ENCODE measurements at places on chromosomes 5 and 9. TPM values are rescaled to one million over a fixed set of nuclear protein-coding genes. Genes with fewer than 3 reads are reported as not detected.
A peak's percentile ranks its signal among the peaks of the same experiment; 100 is the strongest.

The C1QTNF2 gene
- 1.3 TPM for total RNA-seq

DNA sequence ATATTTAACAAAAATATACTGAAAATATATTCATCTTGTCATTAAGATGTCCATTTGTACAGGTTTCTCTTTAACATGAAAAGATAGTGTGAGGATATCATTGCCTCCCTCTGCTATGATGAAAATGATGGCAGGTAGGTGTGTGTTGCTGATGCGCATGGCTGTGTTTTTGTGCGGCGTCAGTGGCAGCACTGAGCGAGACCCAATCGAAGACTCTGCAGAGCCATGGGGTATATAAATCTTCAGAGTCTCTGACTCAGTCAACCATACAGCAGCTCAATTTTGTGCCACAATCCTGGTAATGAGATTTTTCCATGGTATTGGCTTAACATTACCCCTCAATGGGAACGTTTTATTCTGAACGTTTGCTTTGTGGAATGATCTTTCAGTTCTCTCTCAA is 153.5 kb upstream of the IQGAP2 start:
- H3K4me3 ChIP-seq, result no peak overlapping the region
- H3K36me3 ChIP-seq, result no peaks in the 10 kb centered on the region
- DNase-seq, result no peak
- H3K27ac ChIP-seq, result no peak overlapping the region
- H3K4me1 ChIP-seq, result no peaks in the 10 kb centered on the region

The NUP214 gene
- 39.0 TPM for total RNA-seq

The PDZD2 gene
- total RNA-seq, result 6.8 TPM

- H3K4me1 ChIP-seq, result peaks cover 5% of the 10 kb centered on the region
- H3K4me3 ChIP-seq, result no peak overlapping the region
- H3K27ac ChIP-seq, result no peak overlapping the region
- no peak for DNase-seq
- H3K27me3 ChIP-seq, result no peaks in the 10 kb centered on the region
Measured at GRCh38 chr5:169095410-169095960, 205.5 kb downstream of the SLIT3 start.

DNA sequence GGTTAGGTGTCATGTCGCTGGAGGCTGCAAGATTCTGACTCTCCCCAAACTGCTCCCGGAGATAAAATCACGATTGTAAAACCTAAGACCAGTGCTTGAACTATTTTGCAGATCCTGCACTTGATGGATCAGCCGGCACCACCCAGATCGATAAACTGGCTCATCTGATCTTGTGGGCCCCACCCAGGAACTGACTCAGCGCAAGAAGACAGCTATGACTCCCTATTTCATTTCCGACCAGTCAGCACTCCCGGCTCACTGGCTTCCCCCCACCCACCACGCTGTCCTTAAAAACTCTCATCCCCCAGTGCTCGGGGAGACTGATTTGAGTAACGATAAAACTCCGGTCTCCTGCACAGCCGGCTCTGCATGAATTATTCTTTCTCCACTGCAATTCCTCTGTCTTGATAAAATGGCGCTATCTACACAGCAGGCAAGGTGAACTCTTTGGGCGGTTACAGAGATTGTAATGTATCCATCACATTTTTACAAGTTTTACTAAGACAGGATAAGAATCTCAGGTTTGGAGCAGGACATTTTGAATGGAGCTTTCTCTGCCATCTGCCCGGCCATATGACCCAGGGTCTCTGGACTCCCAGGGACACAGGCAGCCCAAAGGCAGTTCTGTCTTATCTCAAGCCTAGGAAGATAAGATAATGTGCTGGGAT is 10.6 kb upstream of the PPP1R26 start:
- H3K4me3 ChIP-seq, result no peak overlapping the region
- DNase-seq, result no peak
- no peak overlapping the region for H3K27ac ChIP-seq
- H3K27me3 ChIP-seq, result no peaks in the 10 kb centered on the region
- peaks cover 3% of the 10 kb centered on the region for H3K4me1 ChIP-seq

DNA sequence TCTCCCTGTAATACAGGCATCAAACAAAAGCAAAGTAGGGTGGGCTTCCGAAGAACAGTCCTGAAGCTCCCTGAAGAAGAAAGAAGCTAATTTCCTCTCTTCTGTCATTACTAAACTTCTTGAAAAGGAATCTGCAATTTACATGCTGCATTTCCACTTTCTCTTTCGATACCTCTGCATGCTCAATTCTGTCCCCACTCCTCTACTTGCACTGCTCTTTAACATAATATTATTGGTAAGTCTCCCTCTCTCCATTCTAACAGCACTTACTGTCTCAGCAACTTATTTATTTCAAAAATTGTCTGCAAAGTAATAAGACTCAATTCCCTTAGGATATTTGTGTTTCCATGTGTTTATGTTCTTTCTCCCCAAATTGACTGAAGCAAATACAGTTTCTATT is 3.9 kb upstream of the PLPP1 start:
- no peaks in the 10 kb centered on the region for H3K27me3 ChIP-seq
- no peaks in the 10 kb centered on the region for H3K36me3 ChIP-seq
- H3K27ac ChIP-seq, result no peak overlapping the region

DNA sequence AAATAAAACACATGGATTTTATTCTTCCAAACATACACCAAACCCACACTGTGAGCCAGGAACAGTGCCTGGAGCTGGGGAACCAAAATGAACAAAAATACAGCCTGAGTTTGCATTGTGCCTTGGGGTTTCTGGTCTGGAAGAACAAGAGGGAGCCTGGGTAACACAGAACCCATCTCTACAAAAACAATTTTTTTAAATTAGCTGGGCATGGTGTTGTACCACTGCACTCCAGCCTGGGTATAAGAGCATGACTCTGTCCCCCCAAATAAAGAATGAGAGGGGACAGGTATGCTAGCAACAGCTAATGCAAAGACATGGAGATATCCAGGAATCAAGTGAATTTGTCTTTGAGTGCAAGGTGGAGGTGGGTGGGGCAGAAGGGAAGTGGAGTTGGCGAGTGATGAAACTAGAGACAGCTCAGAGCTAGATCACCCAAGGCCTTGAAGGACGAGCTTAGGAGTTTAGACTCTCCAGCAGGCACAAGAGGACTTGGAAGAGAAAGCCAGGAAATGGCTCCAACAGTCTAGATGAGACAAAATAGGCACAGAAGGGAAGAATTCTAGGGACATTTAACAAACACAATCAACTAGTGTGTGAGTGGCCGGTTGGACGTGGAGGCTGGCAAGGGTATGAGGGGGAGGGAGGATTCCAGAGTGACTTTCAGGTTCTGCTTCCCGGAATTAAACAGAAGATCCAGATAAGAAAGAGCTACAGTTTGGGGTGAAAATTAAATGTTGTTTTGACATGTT is 47.4 kb downstream of the FNBP1 start:
- no peak overlapping the region for H3K27ac ChIP-seq
- H3K4me1 ChIP-seq, result no peaks in the 10 kb centered on the region
- H3K4me3 ChIP-seq, result no peak overlapping the region
- no peaks in the 10 kb centered on the region for H3K36me3 ChIP-seq
- no peak for DNase-seq

The SPZ1 gene
- not detected for total RNA-seq

GRCh38 chr5:128213340-128213739 is 129.8 kb downstream of the SLC12A2 start:
- H3K4me3 ChIP-seq, result no peak overlapping the region
- no peaks in the 10 kb centered on the region for H3K4me1 ChIP-seq
- H3K36me3 ChIP-seq, result no peaks in the 10 kb centered on the region
- peak; percentile 61 for DNase-seq

The ADAMTS6 gene
- 1.7 TPM for total RNA-seq

The SV2C gene
- total RNA-seq, result 0.24 TPM

The EPB41L4B gene
- 23.7 TPM for total RNA-seq

DNA sequence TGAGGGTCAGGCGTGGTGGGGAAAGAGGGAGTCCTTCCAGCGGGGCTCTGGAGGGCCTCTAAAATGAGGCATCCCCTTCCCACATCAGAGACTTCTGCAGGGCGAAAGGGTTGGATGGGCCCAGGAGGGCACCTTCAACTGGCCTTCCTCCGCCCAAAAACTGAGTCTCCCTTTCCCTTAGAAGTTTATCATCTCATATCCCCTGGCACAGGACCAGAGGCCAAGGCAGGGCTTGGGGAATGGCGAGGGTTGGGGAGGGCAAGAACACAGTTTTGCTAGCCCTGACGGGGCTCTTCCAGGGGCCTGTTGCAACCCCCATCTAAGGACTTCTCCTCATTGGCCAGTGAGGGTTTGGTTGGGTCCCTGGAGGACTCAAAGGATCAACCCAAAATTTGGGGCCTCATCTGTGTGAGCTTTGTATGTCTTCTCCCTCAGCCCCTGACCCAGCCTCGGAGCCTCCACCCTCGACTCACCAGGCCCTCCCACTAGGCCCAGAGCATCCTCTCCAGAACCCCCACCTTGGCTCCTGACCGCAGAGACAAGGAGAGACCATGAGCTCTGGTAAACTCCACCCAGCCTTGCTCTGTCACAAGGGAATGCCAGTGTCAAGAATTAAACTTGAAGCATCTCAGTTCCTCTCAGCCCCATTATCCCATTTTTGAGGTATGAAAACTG is 24.1 kb downstream of the AQP7 start:
- H3K27ac ChIP-seq, result no peak overlapping the region
- no peak for DNase-seq
- H3K36me3 ChIP-seq, result no peaks in the 10 kb centered on the region

GRCh38 chr9:94002316-94003140 is 47.4 kb upstream of the BARX1 start:
- no peaks in the 10 kb centered on the region for H3K27me3 ChIP-seq
- no peaks in the 10 kb centered on the region for H3K36me3 ChIP-seq
- no peak overlapping the region for H3K27ac ChIP-seq
- no peak overlapping the region for H3K4me3 ChIP-seq
- peaks cover 2% of the 10 kb centered on the region for H3K4me1 ChIP-seq

GRCh38 chr5:33299621-33300208 is 141.1 kb upstream of the TARS1 start:
- H3K27ac ChIP-seq, result no peak overlapping the region
- H3K4me1 ChIP-seq, result peaks cover 3% of the 10 kb centered on the region
- H3K27me3 ChIP-seq, result no peaks in the 10 kb centered on the region

- H3K27me3 ChIP-seq, result no peaks in the 10 kb centered on the region
- H3K4me1 ChIP-seq, result peaks cover 3% of the 10 kb centered on the region
Measured at GRCh38 chr5:150283904-150284303, 5.7 kb downstream of the CAMK2A start.

- no peak overlapping the region for H3K27ac ChIP-seq
- DNase-seq, result no peak
- no peak overlapping the region for H3K4me3 ChIP-seq
Measured at GRCh38 chr5:56569076-56569475, 246.3 kb upstream of the MAP3K1 start.

The MARCOL gene
- not detected for total RNA-seq

DNA sequence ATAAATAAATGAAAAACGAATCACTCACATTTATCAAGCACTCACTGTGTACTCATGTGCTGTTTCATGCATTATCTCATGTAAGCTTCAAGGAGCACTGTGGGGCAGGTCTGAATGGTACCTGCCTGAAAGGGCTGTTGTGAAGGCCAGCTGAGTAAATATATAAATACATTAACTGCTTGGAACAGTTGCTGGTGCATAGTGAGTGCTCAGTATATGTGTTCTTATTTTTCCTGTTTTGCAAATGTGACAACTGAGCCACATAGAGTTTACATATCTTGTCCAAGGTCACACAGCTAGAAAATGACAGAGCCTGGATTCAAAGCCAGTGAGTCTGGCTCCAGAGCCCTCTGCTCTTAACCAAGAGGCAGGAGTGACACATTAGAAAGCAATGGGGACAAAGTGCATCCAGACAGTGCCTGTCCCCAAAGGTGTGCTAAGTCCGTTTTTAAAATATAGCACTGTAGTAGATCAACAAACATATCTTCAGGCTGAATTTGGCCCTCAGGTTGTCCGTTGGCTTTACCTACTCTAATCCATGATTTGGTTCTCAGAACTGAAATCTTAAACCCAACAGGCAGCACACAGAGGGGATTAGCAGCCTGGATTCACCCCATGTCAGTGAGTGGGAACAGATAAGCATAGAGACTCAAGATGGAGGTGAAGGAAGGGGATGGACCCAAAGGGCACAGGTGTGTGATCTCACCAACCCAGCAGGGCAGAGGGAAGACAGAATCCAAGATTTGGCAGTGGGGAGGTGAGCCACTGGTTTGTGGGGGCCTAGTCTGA is 70.8 kb downstream of the WWC1 start:
- H3K4me1 ChIP-seq, result peaks cover 19% of the 10 kb centered on the region
- no peak overlapping the region for H3K27ac ChIP-seq
- no peak overlapping the region for H3K4me3 ChIP-seq

The DND1 gene
- 0.41 TPM for total RNA-seq

DNA sequence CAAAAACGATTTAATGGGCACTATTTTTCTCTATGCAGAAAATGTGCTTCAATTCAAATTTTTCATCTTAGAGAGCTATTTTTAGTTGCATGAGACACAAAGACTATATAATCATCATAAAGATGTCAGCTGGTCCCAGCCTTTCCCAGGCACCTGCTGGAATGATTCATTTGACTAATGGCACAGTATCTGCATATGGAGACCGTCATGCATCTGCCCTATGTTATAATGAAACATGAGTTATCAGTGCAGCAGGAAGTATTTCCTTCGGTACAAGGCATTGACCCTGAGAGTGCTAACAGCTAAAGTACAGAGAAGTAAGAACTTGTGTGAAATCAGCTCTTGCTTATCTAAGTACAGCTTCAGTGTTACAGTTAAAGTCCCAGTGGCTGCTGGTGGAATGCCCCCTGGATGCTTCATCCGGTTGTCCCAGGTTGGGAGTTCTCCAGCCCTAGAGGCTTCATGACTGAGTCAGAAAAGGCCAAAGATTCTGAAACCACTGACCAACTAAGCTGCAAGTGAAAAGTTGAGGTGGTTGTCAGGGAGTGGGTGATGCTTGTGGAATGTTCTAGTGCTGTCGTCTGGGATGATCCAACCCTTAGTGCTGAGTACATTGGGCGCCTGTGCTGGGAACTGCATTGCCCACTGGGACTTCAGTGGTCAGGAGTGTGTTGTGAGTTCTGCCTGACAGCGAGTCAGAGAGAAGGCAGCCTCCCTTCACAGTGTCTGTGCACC is 57.2 kb downstream of the MTRR start:
- H3K36me3 ChIP-seq, result no peaks in the 10 kb centered on the region
- no peak overlapping the region for H3K4me3 ChIP-seq
- no peaks in the 10 kb centered on the region for H3K27me3 ChIP-seq
- no peaks in the 10 kb centered on the region for H3K4me1 ChIP-seq
- DNase-seq, result no peak
- no peak overlapping the region for H3K27ac ChIP-seq

DNA sequence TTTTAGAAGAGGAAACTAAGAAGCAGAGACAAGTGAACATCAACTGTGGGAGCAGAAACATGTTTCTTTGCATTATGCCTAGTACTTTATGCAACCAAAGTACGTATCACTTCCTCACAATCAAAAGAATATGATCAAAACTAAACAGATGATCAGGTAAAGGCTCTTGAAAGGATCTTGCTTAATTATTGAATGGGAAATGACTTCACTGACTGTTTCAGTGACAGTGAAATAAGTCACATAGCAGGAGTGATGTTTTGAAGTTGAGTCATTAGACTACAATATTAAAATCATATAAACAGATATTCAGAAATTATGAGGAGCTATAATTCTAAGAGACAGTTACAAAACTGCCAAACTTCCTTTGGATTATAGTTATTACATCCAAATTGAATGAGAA is 527.3 kb downstream of the MTRR start:
- DNase-seq, result no peak
- no peaks in the 10 kb centered on the region for H3K27me3 ChIP-seq
- no peak overlapping the region for H3K27ac ChIP-seq
- H3K4me3 ChIP-seq, result no peak overlapping the region
